Mammary epithelial cell (primary cell): ENCODE measurements at places on chromosomes 7 and 10. TPM values are rescaled to one million over a fixed set of nuclear protein-coding genes. Genes with fewer than 3 reads are reported as not detected.

Gene PROSER2
- 65.7 and 94.2 TPM in 2 replicates for total RNA-seq

Gene OR2A12
- not detected for total RNA-seq

Gene EN2
- total RNA-seq, result 0.26 and 0.43 TPM in 2 replicates

Gene CADPS2
- total RNA-seq, result 7.3 TPM

Gene TMEM196
- not detected in 2 replicates for total RNA-seq

Gene ASB13
- 17.3 TPM for total RNA-seq

Gene ZNF736
- total RNA-seq, result 25.8 TPM

Gene OR6B1
- not detected in 2 replicates for total RNA-seq

Gene SERPINE1
- total RNA-seq, result 429 TPM

Gene GPR85
- 0.35 and 1.1 TPM in 2 replicates for total RNA-seq

Gene MRC1
- total RNA-seq, result not detected in 2 replicates

Gene TFEC
- total RNA-seq, result 0.19 TPM in 1 of 2 replicates, not detected in the other

DNA sequence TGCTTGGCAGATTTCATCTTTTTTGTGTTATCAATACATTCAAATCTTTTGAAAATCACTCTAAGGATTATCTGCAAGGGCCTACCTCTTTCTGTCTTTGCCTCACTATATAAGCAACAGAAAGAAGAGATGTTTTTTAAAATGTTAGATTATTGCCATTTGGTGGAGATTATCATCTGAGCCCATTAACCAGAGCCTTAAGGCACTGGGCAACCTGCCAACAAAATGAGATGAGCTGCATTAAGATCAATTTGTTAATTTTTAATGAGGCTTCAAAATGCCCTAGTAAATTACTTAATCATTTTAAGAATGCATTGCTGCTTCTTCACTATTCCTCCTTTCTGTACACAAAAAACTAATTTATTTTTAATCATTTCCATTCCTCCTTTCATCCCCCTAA, 314.1 kb downstream of the SNX13 start:
- no peak for DNase-seq

DNA sequence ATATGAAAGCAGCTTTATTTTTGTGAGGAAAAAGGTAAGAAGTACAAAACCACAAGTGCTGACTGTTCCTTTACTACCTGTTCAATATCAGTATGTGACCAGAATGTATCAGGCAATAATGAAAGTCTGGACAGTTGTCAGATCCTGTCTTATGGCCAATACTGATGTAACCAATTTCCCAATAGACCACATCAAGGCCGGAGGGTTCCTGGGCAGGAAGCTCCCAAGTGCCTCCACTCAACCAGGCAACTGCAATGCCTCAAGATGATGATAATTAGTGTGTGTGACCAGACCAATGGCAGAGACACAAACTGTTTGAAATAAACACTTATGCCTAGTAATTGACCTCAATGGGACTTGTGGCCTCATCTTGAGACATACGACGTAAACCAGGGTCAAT, 149.4 kb upstream of the ASAH2 start:
- DNase-seq, result no peak

- DNase-seq, result no peak
Observed at GRCh38 chr10:78588194-78588811, 480.5 kb upstream of the ZMIZ1 start.

GRCh38 chr10:29392376-29393021, 103.6 kb downstream of the LYZL1 start:
- peak; percentile 19 for DNase-seq

GRCh38 chr7:124366118-124366517, 333.3 kb upstream of the TMEM229A start:
- DNase-seq, result no peak

GRCh38 chr7:128091106-128091505, 59.9 kb upstream of the LRRC4 start:
- no peak for DNase-seq

- DNase-seq, result no peak
Observed at GRCh38 chr10:4234661-4235060, 449.7 kb upstream of the KLF6 start.

GRCh38 chr7:56537952-56538351, 421.7 kb upstream of the NUPR2 start:
- DNase-seq, result no peak

- DNase-seq, result peak; percentile 50
Observed at GRCh38 chr7:116258734-116259133, 48.4 kb downstream of the TES start.

GRCh38 chr7:66768865-66769832, 28.6 kb downstream of the RABGEF1 start:
- DNase-seq, result no peak

GRCh38 chr7:4207011-4207410, 475.1 kb upstream of the FOXK1 start:
- no peak for DNase-seq

DNA sequence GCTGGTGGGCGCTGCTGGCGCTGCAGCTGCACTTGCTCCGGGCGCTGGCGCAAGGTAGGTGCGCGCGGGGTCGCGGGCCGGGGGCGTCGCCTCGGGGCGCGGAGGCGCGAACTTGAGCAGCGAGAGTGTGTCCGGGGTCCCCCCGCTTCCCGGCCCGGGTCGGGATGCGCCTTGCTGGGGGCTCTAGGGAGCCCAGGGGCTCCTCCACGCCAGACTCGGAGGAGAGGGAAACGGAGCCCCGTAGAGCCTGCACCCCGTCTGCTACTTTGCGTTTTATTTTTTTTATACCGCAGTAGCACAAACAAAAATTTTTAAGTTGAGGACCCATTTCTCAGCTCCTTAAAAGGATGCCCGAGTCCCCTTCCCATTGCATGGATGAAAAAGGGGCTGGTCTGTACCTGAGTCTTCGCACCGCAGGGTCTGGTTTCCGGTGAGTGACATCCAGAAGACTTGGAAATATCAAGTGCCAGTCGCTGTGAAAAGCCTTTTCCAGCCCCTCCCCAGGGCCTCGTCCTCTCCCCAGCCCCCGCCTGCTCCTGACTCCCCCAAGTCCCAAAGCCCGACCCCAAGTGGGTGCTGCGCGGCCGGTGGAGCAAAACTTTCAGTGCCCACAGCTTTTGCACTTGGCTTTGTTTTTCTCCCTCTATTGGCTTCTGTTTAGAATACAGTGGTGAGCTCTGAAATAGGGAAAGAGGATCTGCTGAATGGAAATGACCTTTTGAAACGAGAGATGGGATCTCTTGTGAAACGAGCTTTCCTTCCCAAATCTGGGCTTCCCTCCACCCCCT, 973 bp downstream of the SDK1 start:
- no peak for DNase-seq

GRCh38 chr7:133353775-133354174, 100.9 kb downstream of the EXOC4 start:
- no peak for DNase-seq

DNA sequence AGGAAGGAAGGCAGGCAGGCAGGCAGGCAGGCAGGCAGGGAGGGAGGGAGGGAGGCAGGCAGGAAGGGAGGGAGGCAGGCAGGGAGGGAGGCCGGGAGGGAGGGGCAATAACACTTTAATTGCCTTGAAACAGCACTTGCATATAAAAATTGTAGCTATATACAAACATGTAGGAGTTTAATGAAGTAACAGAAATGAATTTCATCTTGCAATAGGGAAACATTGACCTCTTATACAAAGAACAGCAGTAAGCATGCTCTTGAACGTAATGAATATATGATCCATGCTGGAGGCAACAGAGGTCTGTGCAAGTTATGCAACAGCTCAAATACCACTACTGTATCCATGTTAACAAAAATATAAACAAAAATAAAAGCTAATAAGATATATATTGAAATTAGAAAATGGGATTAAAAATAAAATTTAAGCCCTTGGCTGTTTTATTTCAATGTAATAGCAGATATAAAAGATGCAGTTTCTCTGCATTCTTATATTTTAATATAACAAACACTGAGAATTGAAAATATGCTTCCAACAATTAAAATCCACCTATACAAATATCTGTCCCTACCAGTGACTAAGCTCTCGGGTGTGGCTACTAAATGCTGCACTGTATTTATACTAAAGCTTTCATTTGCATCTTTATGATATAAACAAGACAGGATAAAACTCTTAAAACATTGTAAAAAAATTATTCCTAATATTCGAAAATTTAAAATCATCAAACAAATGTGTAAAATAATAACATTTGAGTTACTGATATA, 50.3 kb downstream of the CACNA2D1 start:
- DNase-seq, result no peak

DNA sequence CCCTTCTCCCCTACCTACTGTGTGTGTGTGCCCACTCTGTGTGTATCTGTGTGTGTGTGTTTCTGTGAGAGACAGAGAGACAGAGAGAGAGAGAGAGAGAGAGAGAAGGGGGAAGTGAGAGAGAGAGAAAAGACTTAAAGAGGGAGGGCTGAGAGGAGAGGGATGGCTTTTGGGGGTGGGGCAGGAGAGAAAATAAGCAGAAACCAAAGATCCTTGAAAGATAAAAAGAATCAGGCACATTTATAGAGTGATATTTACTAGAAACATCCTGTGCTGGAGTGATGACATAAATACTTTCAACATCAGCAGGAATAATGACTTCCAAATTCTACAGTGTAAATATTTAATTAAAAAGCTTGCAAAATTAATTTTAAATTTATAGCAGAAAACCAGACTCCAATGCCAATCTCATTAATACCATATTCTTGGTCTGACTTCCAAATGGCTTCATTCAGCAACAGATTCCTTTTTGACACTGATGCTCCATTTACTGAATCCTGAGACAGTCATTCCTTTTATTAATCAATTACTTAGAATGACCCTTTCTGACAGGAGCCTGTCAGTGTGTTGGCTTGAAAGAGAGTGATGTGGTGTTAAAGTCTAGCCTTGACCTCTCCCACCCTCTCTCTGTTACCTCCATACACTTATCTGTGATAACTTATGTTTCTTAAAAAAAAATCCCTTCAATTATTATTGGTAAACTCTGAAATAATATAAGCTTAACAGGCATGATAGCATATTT, 41.7 kb upstream of the WNT2 start:
- no peak for DNase-seq

DNA sequence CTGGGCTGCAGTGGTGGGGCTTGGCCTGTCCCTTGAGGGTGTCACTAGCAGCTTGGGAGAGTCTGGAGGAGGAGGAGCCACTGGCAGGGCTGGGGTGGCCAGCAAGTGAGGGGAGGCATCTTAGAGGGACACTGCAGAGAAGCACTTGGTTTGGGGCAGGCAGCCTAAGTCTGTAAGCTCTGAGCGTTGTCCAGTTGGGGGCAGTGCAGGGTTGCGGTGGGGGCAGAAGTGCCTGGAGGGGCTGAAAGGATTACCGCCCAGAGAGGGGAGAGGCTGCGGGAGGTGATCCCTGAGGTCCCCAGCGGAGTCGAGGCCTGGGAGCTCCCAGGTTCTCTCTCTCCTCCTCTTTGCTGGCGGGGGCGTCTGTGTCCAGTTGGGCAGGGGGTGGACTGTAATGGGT, 7.4 kb downstream of the ADCYAP1R1 start:
- no peak for DNase-seq

GRCh38 chr7:22418251-22419046, 61.5 kb upstream of the RAPGEF5 start:
- DNase-seq, result no peak

DNA sequence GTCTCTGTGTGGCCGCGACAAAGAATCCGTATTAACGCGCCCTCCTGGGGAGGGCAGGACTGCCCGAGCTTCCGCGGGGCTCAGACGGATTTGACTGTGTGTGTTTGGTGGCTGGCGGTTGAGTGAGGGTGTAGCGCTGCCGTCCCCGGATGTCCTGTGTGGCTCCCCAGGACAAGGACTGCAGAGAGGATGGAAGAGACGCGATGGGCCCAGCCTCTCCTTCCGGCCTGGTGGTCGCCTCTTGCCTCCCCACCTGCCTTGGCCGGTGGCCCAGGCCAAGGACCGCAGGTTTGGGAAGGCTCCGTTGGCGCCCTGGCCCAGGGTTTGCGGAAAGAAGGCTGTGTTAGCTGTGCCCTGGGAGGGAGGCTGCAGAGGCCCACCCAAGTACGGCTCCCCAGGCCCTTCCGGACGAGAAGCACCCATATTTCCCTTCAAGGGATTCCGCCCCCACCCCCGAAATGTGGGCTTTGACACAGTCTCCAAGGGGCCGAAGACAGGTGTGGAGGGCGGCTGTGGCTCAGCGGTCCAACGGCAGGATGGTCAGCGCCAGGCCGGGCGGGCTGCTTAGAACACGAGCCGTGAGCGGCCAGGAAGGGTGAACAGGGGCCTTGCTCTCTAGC, 2.3 kb downstream of the UNCX start:
- no peak for DNase-seq

DNA sequence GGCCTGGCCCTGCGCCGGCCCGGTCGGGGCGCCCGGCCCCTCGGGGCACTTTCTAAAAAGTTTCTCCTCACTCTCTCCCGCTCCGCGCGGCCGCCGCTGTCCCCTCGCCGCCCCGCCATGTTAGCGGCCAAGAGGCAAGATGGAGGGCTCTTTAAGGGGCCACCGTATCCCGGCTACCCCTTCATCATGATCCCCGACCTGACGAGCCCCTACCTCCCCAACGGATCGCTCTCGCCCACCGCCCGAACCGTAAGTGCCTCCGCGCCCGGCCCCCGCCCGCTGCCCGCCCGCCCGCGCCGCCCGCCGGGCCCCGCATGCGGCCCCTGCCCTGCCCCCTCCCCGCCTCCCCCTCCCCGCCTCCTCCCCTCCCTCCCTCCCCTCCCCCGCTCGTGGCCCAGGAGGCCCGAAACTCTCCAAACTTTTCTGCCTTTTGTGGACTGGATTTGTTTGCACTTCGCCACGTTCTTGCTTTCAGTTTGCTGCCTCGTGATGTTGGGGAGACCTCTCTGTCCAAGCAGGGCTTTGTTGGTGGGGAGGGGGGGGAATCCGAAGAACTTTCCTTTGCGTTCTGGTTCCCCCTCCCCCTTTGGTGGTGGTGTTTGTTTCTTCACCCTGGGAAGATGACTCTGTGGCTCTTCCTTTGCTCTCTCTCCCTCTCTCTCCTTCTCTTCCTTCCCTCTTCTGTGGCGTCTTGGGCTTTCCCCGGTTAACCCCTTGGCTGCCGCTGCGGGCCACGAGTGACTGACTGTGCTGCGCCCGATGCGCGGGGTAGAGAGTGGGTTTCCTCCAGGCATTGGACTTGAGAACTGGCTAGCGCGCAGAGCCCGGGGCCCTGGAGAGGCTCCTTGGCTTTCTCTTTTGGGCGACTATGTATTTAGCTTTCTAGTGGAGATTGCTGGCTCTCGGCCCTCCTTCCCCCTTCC, 1.6 kb downstream of the TCF7L2 start:
- DNase-seq, result peak; percentile 84

GRCh38 chr7:21134631-21135030, 293.3 kb upstream of the SP4 start:
- no peak for DNase-seq

- DNase-seq, result no peak
Observed at GRCh38 chr7:138796038-138796615, 1.7 kb upstream of the TMEM213 start.

DNA sequence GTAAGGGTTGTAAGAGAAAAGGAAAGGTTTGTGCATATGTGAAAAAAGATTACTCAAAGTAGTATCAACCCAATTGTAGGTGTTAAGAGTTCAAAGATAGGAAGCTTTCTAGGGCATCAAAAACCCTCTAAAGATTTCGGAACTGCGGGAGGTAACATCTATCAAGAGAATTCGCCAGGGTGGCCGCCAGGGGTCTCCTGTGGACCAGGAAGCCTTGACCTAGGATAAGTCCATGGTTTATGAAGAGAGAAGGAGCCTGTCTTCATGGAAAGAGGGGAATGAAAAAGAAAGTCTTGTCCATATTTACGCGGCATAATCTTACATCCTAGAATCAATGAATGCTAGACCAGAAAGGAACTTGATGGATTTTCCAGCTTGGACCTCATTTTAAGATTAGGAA, 140.7 kb upstream of the CALCR start:
- DNase-seq, result peak; percentile 16
